ENCODE measurements at places on chromosomes 1 and 21.
A peak's percentile ranks its signal among the peaks of the same experiment; 100 is the strongest.

- no peak for DNase-seq
These were observed 175.0 kb downstream of the VAV3 start for GRCh38 chr1:107789817-107790524.

GRCh38 chr1:27554293-27554692 lies 49.7 kb downstream of the AHDC1 start:
- no peak for DNase-seq

DNA sequence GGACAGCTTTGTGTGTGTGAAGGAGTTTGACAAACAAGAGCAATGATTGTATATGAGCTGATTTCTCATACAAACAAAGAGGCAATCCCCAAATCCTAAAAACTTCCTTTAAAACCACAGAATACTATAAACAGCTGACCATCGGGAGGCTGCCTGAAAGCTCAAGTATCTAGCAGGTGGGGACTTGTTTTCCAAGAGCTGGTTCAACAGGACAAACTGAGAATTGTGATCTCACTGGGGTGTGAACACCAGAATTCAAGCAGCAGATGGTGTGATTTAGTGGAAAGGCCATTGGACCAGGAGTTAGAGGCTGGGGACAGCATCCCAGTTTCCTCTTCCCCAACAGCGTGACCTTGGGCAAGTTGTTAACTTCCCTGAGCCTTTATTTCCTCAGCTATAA lies 13.9 kb downstream of the LMX1A start:
- DNase-seq = no peak

DNA sequence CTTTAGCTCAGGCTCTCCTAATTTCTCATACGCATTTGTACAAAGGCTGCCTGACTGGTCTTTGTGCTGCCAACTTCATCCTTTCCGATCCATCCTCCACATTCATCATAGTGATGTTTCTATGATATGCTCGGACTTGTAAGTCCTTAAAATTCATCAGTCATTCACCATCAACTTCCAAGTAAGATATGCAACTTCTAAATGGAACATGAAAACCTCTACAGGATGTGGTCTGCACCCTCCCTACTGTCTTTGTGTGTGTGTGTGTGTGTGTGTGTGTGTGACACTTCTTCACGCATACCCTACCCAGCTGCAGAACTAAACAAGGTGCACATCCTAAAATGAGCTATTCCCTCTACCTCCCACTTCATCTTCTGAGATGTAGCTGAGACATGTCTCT lies 397.9 kb upstream of the NR5A2 start:
- no peak for DNase-seq

- peak; percentile 58 for DNase-seq
These were observed 166.7 kb downstream of the CLIC6 start for GRCh38 chr21:34835526-34835925.

DNA sequence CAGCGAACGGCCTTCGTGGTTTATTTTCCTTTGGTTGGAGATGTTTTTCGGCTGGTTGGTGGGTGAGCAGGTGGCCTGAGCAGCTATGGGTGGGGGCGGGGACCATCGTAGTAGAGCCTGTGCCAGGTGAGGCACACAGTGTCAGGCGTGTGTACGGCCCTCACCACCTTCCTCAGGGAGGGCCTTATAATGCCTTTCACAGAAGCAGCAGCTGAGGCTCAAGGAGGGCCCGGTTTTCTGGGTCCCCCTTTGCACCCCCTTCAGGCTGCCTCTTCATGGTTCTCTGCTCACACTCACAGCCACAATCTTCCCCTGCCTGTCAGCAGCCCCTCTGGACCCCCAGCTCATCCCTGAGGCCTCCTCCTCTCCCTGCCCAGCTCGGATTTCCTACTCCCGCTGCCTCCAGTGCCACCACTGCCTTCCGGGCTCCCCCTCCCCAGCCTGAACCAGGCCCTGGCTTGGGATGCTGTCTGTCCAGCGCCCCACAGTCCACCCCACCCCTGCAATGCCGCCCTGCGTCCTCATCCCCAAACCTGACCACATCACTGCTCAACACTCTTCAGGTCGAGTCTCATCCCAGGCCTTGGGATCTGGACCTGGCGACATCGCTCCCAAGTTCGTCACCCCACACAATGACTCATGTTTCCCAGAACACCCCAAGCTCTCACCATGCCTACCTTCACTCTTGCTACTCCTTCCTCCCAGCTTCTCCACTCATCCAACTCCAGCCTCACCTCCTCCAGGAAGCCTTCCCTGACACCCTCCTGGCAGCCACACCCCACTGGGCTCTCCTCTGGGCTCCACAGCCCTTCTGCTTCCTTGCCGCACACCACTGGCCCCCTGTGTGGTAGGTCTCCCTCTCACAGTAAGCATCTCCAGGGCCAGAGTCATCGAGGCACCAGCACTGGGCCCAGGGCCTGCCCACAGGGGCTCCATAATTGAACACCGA lies 53.9 kb downstream of the DMRTB1 start:
- no peak for DNase-seq

DNA sequence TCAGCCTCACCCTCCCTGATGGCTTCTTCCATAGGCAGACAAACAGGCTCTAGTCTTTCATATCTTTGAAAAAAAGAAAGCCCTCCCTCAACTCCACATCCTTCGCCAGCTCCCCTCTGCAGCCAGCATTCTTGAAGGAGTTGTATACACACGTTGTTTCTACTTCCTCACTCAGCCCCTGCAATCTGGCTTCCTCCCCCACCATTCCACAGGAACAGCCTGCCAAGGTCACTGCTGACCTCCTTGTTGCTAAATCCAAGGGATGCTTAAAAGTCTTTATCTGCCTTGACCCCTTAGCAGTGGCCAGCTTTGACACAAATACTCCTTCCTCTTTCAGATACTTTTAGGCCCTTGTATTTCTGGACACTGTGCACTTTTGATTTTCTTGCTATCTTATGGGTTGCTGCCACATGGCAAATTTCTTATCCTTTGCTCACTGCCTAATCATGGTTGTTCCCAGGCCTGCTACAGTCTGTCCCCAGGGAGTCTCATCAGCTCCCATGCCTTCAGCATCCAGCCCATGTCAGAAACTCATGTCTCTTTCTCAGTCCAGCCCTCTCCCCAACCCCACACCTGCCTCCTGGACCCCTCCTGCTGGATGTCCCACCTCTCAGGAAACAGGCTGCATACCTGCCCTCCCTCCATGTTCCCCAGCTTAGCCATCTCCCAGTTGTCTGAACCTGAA lies 8.3 kb downstream of the FAM229A start:
- peak; percentile 37 for DNase-seq

DNA sequence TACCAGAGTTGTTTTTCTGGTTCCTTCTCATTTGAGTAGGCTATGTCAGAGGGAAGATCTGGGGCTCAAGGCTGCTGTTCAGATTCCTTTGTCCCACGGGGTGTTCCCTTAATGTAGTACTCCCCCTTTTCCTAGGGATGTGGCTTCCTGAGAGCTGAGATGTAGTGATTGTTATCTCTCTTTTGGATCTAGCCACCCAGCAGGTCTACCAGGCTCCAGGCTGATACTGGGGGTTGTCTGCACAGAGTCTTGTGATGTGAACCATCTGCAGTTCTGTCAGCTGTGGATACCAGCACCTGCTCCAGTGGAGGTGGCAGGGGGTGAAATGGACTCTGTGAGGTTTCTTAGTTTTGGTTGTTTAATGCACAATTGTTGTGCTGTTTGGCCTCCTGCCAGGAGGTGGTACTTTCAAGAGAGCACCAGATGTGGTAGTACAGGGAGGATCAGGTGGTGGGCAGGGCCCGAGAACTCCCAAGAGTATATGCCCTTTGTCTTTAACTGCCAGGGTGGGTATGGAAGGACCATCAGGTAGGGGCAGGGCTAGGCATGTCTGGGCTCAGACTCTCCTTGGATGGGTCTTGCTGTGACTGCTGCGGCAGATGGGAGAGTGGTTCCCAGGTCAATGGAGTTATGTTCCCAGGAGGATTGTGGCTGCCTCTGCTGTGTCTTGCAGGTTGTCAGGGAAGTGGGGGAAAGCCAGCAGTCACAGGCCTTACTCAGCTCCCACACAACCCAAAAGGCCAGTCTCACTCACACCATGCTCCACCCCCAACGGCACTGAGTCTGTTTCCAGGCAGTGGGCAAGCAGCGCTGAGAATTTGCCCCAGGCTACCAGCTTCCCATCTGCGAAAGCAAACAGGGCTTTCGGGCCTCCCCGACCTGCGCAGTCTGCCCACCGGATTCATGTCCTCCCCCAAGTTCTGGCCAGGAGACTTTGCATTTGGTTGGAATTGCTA lies 64.2 kb downstream of the SERINC2 start:
- DNase-seq = no peak

- DNase-seq = peak; percentile 34
These were observed 1125.3 kb upstream of the ADGRL2 start for GRCh38 chr1:80675454-80675853.

- DNase-seq = no peak
These were observed 30.9 kb downstream of the LRRC8B start for GRCh38 chr1:89555550-89555949.

DNA sequence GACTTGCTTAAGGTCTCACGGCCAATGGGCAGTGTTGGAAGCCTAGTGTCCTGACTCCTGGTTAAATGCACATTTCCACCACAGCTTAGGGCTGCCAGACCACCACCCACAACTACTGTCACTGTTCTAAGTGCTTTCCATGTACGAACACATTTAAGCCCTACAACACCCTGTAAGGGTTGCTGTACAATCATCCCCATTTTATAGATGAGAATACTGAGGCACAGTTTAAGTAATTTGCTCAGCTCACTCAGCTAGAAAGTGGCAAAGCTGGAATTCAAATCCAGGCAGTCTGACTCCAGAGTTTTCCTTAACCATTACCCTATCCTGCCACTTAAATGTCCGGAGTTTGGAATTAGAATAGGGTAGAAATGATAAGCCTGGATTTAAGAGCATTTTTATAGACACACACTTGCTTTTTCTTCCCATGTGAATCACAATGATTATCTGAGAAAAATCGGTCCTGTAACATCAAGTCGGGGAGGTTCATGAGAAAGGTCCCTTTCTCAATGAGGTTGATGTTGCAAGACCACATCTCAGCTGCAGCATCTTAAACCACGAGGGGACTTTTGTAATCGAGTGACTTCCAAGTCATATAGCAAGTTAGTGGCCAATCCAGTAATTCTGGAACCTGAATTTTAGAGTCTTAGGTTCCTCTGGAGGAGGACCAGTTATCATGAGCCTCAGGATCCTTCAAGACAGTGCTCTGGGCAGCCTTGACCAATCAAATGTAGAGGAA lies 8.6 kb downstream of the E2F2 start:
- no peak for DNase-seq
